Thymus (tissue), 14 donors: ENCODE measurements at places on chromosomes 3 and 15.

GRCh38 chr3:118618247-118619040 lies 416.2 kb downstream of the IGSF11 start:
- no peak for DNase-seq

DNA sequence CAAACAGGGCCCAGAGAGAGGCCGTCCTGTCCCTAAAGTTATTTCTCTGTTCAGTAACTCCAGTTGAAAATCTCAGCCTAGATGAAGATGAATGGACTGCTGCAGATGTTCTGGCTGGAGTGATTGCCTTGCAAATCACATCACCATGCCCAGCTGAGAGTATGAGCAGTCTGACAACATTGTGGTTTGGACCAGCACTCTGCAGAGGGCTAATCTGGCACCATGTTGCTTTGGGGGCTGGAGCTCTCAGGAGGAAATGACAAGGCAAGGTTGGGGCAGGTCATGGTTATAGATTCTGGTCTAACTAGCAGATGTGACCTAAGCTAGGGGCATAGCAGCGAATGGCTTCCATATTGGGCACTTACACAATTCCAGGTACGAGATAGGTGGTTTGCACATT lies 314.2 kb downstream of the CLSTN2 start:
- no peak for DNase-seq

GRCh38 chr15:95440712-95441111 lies 889.8 kb upstream of the NR2F2 start:
- no peak for DNase-seq

- DNase-seq: no peak
Observed at GRCh38 chr3:69819282-69819681, 80.0 kb downstream of the MITF start.

DNA sequence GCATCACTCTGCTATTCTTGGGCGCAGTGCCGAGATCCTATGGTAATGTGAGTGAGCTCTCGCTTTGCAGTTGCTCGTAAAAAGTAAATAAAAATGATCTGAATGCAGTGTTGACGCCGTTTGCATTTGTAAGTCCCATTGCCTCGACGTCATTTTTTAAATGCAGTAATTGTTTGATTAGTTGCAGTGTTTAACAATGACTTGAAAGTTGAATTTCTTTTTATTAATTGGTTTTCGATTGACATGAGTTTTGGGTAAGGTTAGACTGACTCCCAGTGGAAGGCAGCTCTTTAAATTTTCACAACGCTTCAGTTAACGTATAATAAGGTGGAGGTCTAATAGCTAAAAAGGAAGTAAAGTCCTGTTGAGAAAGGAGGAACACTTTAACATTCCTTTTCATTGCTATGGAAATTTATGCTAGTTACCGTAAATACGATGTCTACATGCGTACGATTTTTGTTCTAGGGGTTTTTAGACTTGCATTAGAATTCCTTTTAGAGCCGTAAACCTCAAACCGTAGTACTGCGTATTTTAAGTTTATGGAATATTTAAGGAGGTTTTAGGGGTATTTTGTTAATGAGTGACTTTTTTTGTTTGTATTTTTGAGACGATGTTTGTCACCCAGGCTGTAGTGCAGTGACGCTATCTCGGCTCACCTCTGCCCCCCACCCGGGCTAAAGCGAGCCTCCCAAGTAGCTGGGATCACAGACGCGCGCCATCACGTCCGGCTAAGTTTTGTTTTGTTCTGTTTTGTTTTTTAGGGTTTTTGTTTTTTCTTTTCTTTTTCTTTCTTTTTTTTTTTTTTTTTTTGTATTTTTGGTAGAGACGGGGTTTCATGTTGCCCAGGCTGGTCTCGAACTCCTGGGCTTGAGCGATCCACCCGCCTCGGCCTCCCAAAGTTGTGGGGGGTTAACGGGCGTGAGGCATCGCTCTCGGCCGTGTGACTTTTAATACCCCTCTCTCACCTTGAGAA lies 1.4 kb downstream of the MORF4L1 start:
- DNase-seq: peak; percentile 83

DNA sequence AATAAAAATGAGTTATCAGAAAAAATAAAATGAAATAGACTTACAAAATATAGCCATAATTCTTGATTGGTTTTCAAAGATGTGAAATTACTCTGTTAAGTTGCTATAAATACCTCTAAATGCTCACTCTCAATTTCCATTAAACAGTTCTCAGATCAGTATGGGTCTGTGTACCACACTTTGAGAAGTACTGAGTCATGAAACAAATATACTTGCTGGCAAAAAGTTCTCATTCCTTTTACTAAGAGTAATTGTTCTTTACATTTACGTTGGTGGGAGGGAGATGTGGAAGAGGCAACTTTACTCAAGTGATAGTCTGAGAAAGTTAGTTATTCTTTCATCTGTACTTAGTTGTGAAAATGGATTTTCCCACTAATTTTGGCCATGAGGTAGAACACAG lies 96.3 kb downstream of the ZNF385D start:
- DNase-seq: no peak

DNA sequence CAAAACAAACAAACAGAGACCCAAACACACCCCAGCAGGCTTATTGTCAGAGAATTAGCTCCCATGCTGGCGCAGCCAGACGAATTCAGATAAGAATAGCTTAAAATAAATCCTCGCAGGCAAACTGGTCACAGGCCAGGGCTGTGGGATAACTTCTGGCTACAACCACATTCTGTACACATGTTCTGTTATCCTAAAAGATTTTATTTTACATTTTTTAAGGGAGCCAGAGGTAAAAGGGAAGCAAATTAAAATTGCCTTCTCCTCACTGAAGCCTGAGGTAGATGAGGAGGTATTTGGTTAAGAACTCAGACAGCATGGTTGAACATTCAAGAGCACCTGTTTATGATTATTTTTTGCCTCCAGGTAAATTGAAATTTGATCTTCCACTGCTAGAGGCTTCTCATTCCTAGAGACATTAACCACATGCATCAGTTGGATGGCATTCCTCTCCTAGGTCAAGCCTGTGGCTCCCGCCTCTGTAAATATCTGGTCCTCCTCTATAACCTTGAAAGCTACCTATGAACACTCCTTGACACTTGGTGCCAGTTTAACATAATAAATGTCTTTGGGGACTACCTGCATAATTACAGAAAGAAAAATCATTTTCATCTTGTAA lies 190.3 kb downstream of the SATB1 start:
- DNase-seq: no peak

DNA sequence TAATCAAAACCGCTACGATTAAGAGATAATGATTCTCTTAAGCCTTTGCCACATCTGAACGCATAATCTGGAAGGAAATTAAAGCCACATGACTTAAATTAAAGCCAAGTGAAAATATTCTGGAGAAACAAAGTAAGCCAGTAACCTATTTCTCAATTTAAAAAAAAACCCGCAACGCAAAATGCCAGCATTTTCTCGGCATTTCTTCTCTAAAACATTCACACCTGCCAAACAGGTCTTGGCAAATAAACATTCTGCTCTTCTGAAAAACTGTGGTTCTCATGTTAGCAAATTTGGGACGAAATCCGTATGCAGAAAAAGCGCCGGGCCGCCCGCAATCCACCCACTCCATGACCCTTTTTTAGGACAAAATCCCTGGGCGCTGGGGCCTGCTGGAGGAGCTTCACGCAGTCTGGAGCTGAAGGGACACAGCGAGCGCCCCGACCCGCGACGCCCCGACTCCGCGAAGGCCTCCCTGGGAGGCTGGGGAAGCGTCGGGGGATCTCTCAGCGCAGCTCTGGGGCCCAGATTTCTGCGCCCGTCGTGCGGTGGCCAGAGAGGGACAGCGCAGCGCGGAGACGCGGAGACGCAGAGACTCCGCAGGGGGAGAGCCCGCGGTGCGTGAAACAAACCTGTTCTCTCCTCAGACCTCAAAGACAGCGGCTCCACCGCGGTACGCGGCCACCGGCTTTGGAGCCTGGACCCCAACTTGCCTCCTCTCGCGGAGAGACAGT lies 471 bp downstream of the NKIRAS1 start:
- no peak for DNase-seq

DNA sequence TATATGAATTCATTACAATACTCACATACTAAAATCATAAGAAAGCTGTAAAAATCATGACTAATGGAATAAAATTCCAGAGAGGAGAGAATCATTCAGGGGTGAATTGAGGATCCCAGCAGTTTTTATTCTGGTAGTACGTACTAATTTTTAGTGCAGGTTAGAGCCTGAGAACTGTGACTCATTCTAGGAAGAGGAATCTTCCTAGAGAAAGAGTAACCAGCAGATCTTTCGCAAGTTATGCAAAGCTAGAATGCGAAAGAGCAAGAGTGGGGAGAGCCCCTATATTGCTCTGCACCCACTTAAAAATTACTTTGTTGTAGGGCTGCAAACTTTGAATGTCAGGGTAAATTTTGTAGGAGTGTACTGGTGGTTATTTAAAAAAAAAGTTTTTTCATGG lies 303.6 kb upstream of the ARPP21 start:
- no peak for DNase-seq

DNA sequence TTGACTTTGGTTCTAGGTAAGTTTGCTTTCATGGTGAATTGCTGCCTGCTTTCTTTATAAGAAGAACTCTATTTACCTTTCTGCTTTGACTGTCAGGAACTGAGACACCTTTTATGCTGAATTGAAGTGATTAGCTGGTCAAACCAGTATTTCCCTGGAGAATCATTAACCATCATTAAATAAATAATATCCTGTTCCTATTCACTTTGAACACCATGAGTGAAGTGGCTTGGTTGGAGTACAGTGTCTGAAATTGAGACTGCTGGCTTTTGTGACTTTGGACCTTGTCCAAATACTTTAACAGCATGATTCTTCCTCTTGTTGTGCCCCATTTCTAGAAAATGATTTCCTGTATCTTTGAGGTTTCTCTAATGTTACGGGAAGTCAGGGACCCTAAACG lies 5.6 kb upstream of the TMEM62 start:
- DNase-seq: no peak

- DNase-seq: no peak
Observed at GRCh38 chr3:51721062-51721745, 14.3 kb downstream of the GRM2 start.

GRCh38 chr3:184377374-184377773 lies 633 bp downstream of the THPO start:
- no peak for DNase-seq

GRCh38 chr15:29942143-29942542 lies 119.9 kb upstream of the TJP1 start:
- no peak for DNase-seq

- no peak for DNase-seq
Observed at GRCh38 chr3:119181765-119182164, 8.4 kb downstream of the UPK1B start.
